ENCODE measurements at places on chromosomes 2 and 18.
A peak's percentile ranks its signal among the peaks of the same experiment; 100 is the strongest.

DNA sequence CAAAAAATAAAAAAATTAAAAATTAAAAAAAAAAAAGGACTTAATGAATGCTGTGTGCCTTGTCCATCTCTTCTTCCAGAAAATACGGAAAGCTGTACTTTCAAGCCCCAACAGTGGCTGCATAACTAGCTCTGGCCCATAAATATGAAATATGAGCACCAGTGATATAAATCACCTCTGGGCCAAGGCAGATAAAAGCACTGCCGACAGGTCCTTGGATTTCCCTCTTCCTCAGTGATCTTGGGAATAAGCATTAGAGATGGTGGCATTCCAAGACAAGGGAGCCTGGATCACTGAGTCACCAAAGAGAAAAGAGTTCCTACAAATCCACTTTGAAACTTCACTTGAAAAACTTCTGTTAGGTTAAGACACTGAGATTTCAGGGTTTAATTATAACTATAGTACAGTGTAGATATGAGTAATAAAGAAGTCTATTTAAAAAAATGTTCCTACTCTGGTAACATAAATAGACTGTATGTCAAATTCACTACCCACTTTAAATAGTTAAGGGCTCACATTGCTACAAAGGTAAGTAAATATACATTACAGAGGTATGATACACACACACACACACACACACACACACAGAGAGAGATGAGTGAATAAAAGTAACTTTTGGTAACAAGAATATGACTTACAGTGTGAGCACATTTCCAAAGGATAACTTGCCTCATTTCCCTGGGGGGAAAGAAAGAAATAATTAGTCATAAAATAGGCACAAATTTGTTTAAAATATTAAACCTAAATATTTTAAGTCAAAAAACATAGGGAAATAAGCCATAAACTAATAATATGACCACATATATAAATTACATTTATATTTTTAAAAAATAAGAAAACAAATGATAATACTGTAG is 35.6 kb downstream of the PPP3R1 start:
- no peak for DNase-seq

GRCh38 chr2:112310906-112311305 is 35.5 kb downstream of the ZC3H6 start:
- DNase-seq: no peak

DNA sequence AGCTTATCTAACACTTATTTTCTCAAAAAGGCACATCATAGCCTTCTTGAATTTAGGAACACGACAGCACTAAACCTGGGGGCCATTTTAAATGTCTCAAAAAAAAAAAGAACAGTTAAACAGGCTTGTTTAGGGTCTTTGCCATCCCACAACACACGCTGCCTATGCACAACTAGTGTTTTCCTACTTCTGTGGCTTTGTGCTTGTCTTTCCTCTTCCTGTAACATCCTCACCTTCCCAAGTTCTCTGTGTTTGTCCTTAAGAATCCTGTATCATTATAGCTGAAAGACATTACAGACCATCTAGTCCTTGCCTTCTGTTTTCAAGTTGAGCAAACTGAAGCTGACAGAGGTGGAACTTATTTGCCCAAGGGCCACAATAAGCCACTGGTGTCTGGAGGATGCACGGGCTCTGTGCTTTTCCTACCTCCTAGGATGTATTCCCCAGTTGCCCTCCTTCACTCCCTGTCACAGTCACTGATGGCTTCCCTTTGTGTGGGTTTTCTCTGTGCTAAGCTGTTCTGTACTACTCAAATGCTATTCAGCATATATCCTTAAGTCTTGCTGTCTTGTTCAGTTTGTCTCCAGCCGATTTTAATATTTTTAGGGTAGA is 22.6 kb downstream of the SNRPD1 start:
- DNase-seq: no peak

DNA sequence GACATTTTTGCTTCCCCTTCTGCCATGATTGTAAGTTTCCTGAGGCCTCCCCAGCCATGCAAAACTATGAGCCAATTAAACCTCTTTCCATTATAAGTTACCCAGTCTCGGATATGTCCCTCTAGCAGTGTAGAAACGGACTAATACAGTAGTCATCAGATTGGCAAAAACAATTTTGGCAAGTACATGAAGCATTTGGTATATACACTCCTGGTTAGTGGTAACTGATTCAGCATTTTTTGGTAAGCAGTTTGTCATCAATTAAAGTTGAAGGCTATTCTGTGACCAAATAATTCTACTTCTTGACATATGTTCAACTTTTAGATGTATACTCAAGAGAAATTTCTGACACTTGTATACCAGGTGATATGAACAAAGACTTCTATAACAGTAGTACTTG is 190.5 kb upstream of the STON1 start:
- no peak for DNase-seq

DNA sequence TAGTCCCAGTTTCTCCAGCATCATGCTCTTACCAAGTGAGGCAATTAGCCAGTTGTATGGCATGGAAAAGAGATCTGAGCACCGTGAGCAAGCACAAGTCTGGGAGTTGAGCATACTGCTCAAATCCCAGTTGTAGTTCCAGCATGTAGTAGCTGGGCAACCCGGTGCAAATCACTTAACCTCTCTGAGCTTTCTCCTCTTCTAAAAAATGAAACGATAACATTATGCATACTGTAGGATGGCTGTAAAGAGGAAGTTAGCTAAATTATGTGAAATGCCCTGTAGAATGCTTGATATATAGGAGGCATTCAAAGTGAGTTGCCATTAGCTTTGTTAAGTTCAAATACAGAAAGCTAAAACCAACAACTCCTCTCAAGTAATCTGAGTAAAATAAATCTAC is 164.0 kb upstream of the ZEB2 start:
- no peak for DNase-seq

- DNase-seq: no peak
Measured at GRCh38 chr2:12050396-12050795, 304.0 kb downstream of the LPIN1 start.

DNA sequence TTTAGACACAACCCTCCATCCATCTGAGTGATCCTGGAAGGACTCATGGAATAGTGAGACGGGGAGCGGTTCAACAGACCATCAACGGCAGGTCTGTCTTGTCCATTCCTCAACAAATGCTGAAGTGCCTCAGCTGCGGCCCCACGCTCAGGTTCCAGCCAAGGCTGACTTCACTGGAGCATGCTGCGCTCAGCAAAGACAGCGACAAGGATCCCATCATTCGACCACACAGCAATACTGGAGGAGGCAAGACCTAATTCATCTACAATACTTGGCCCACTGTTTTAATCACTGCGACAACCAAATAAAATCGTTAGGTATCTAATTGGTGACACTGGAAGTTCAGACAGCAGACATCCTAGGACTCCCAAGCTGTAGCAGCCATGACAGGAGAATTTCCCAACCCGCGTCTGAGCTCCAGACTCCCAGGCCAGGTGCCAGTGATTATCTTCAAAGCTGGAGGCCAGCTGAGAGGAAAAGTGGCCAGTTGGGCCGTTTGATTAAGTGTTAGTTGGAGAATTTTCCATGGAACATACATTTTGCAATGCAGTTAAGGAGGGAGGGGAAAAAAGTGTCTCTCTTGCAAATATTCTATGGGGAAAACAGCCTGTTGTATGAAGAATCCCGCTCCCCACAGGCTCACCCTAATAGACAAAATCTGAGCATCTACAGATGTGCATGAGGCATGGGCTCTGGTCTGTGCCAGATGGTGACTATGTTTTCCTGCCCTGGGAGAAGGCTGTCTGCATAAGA is 92.5 kb upstream of the SLC35G4 start:
- no peak for DNase-seq

GRCh38 chr2:189153619-189154018 is 25.9 kb downstream of the COL5A2 start:
- DNase-seq: no peak

GRCh38 chr18:36640021-36640952 is 188.5 kb downstream of the TPGS2 start:
- DNase-seq: no peak

GRCh38 chr2:169010633-169011460 is 20.3 kb downstream of the ABCB11 start:
- no peak for DNase-seq

- no peak for DNase-seq
Measured at GRCh38 chr2:41123341-41123740, 671.5 kb upstream of the SLC8A1 start.

GRCh38 chr2:200667413-200667812 is 81.6 kb downstream of the AOX1 start:
- DNase-seq: no peak

DNA sequence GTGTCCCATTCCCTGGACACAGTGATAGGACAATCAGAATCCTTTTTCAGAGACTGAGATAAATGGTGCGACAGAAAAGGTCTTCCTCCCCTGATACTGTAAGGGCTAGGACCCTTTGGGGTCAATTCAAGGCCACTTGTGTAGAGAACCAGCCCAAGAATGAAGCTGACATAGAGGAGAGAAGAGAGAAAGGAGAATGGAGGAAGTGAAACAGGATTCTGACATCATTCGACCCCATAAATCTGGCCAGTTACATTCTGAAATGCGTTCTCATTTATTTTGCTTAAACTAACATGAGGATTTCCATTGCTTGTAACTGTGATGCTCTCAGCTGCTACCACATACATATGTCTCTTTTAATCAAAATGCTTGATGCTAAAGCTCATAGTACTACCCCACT is 148.1 kb downstream of the TMEM163 start:
- no peak for DNase-seq

DNA sequence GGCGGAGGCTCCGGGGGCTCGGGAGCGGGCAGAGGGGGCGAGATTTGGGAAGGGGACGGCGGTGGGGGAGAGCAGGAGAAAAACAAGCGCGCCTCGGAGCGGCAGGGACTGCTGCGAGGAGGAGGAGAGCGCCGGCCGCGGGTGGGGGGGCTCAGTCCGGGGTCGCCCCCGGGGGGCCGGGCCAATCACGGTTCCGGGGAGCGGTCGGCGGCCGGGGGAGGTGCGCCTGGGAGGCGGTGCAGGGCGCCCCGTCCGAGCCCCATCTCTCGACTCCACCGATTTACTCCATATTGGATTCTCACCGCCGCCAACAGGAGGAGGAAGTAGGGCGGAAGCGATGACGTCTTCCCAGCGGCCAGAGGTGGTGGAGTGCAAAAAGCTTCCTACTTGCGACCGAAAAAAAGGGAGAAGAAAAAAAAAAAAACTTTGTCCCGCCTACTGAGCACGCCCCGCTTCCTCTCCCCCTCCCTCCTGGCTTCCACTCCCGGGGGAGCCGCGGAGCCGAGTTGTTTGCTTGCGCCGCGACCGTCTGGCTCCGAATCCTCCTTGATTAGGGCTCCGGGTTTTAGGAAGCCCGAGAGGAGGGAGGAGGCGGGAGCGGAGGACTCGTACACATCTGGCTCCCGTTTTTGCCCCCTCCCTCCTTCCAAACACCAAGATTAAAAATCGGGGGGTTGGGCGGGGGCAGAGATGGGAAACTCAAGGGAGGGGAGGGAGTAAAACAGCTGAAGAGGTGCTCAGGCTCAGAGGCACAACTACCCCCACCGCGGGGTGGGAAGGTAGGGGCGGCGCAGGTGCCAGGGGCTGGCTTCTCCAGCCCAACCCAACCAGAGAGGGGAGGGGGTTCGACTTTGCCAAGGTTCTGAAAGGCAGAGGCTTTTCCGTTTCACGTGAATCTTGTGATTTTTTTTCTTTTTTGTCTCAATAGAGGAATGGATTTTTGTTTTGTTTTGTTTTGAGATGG is at the start of gene SPRED2:
Gene SPRED2 (minus strand): TSS at position 373 of the 964 bp plus-strand sequence. CDS start 612 bp downstream, outside the sequence.
- DNase-seq: peak; percentile 83

DNA sequence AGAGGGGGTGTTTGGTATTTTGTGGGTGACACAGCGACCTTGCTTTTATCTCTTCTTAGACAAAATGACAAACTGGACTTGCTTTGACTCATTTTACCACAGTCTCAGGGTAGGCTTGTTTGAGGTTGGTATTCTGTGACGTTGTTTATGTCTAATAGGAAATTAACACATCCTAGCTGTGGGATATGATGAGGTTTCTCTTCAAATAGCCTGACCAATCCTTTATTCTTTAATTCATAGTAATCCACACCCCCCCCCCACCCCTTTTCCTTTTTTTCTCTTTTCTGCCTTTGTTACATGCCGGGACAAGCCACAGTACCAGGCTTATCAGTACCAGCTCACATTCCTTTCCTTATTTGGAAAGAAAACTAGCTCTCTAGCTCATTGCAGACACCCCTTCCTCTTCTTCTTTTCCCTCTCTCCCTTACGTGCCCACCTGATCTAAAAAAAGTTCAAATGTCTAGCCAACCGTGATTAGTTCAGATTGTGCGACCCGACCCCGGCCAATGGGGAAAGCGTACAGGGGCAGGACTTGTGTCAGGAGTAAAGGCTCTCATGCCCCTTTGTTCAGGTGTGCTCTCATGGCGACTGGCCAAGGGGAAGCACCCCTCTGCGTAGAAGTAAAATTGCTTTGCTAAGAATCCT is 52.2 kb upstream of the PTPRM start:
- no peak for DNase-seq

GRCh38 chr2:38515155-38516074 is 87.3 kb downstream of the HNRNPLL start:
- DNase-seq: no peak

- DNase-seq: no peak
Measured at GRCh38 chr18:48308755-48309575, 100.2 kb downstream of the ZBTB7C start.

DNA sequence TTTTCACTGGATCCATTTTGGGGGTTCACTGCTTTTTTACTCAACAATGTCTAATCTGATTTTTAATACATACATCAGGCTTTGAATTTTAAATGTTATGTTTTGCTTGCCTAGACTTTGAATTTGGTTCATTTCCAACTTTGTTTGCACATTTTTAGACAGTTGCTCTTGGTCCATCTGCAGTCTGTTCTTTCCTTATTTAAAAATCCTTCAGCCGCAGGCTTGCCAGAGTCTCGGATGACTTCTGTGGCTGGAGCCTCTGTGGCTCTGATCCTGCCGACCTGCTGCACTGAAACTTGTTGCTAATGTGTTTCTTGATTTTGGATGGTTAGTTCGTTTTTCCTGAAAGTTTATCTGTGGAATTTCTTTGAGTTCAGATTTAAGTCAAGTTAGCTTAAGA is 172.0 kb upstream of the ALKAL2 start:
- no peak for DNase-seq

DNA sequence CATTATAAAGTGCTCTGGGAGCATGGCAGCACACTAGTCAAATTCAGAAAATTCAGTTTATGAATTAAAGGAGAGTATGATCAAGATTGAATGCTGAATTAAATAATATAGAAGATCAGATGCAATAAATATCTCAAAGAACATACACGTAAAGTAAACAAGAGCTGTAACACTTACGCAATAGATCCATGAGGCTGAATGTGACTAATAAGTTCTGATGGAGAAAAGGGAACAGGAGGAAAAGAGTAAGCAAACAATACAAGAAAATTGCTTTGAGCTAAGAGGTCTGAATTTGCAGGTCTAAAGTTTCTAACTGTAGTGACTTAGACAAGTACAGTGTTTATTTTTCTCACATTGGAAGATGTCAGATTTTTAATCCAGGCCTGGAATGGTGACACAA is 646.7 kb upstream of the ZNF804A start:
- no peak for DNase-seq

DNA sequence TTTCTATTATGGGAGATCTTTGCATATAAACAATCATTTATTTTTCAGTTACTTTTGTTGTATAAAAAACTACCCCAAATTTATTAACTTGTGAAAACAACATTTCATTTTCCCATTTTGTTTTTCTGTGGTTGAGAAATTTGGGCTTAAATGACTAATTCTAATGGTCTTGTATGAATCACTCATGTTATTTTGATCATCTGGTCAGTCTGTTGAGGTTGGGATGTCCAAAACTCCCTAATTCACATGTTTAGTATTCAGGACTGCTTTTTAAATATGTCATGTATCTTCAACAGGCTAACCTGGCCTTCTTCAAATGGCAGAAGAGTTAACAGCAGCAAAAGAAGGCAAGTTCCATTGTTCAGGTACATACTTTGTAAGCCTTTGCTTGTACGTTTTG is 788.1 kb downstream of the TRIB2 start:
- DNase-seq: no peak

Measured in hepatic stellate cell (primary cell).